ENCODE measurements at places on chromosomes 4 and X. TPM values are rescaled to one million over a fixed set of nuclear protein-coding genes. Genes with fewer than 3 reads are reported as not detected.

The CYSLTR1 gene
- not detected for total RNA-seq

The LUZP4 gene
- total RNA-seq = not detected

The DCLK2 gene
- 10.2 TPM for total RNA-seq

The PPP4R3C gene
- not detected for total RNA-seq
